ENCODE measurements at places on chromosomes 7 and 10.

GRCh38 chr10:96285331-96285752 lies 14.0 kb upstream of the BLNK start:
- no peak for DNase-seq

GRCh38 chr7:141362580-141363435 lies 188.4 kb upstream of the AGK start:
- DNase-seq = peak; percentile 52

DNA sequence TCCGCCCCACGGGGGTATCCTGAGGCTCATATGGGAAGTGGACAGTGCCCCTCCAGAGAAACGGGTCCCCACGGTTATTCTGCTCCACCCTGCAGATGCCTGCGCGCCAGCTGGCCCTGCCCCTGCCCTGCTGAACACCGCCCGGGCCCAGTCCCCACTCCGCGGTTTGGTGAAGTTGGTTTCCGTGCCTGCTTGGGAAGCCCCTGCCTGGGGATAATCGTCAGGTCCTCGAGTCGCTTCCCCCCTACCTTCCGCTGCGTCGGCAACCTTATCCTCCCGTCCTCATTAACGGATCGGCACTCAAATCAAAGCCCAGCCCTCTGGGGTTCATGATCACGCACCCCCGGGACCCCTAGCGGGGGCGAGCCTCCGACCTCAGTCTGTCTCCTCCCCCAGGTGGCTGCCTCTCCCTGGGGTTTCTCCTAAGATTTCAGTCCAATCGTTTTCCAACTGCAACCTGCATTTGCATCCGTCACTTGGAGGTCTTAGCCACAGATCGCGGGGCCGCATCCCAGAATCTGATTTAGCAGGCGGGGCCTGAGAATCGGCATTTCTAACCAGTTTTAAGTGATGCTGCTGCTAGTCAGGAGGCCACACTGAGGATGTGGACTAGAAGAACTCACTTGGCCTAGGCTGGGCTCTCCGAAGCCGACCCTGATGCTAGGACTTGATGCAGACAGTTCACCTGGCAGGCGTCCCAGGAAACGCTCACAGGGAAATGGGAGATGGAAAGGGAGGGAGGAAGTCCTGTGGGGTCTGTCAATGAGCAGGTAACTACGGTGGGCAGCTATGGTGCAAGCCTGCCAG lies 27.6 kb downstream of the WDR86 start:
- DNase-seq = no peak

- no peak for DNase-seq
Observed at GRCh38 chr10:73803680-73804286, 7.6 kb downstream of the NDST2 start.

- peak; percentile 15 for DNase-seq
Observed at GRCh38 chr7:19619122-19619521, 89.7 kb downstream of the POLR1F start.

- no peak for DNase-seq
Observed at GRCh38 chr7:29274146-29275017, 79.8 kb downstream of the CHN2 start.

GRCh38 chr10:52437205-52437646 lies 123.1 kb downstream of the DKK1 start:
- no peak for DNase-seq

GRCh38 chr10:68096913-68097516 lies 12.3 kb upstream of the MYPN start:
- DNase-seq = peak; percentile 82

DNA sequence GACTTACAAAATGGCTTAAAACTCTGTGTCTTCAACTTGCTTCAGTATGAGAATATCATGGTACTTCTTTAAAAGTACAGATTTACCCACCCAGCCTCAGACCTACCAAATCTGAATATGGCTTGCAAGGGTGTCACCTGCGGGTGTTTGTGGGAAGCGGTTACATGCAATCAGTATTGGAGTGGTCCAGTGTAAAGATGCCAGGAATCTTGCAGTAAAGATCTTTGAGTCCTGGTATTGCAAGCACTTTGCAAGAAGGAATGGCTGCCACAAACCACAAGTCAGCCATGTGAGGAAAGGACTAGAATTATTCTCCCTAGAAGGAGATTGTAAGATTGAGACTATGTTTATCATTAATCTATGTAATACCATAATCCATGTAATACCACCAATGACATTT lies 115.1 kb downstream of the PON1 start:
- no peak for DNase-seq

DNA sequence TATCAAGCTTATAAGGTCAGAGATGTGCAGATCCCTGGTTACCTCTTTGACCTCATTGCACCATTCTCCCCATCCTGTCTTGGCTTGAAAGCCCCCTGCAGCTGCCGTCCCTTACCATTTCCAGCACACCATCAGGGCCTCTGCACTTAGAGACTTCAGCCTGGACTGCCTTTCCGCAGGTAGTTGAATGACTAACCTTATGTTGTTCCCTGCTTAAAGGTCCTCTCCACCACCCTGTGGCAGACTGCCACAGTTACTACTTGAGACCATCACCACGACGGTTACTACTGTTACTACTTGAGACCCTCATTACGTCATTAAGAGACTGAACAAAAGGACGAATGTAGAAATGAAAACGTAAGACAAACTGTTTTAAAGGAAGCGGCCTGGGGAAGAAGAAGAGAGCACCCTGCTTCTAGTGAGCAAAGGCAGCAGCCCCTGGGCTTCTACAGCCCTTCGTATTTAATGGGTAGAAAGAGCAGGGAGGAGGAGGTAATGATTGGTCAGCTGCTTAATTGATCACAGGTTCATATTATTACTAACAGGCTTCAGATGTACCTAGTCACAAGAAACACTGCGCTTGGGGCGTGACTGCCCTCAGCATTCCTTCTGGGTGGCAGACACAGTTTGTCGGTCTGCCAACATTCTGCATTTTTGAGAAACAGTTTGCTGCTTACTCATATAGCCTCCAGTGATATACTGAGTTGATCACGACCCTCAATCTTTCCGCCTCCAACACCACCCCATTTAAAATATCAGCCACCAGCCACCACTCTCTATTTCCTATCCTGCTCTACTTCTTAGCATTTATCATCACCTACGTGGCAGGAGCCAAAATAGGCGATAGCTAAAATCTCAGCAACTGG lies 74.1 kb upstream of the PARD3 start:
- DNase-seq = no peak

- DNase-seq = no peak
Observed at GRCh38 chr10:65846949-65847348, 1078.9 kb upstream of the LRRTM3 start.

DNA sequence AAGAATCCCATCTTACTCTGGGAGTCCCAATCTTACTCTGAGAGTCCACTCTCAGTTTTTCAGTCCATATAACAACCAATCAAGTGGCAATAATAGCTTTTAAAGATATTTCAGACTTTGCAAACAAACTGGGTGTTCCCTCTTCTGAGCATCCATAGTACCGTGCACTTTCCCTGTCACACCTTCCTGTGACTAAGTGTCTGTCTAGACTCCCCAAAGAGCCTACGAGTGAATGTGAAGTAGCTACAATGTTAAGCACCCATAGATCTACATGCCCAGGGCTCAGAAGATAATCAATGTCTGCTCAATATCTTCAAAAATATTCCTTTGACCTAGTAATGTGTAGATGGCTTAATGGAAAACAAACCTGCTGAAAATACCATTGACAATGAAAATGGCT lies 95.6 kb upstream of the ASAH2 start:
- no peak for DNase-seq

GRCh38 chr10:102819054-102819453 lies 18.2 kb downstream of the CYP17A1 start:
- DNase-seq = no peak

- no peak for DNase-seq
Observed at GRCh38 chr7:19663816-19664462, 44.9 kb downstream of the POLR1F start.

- DNase-seq = no peak
Observed at GRCh38 chr7:112159351-112159750, 46.8 kb downstream of the DOCK4 start.

DNA sequence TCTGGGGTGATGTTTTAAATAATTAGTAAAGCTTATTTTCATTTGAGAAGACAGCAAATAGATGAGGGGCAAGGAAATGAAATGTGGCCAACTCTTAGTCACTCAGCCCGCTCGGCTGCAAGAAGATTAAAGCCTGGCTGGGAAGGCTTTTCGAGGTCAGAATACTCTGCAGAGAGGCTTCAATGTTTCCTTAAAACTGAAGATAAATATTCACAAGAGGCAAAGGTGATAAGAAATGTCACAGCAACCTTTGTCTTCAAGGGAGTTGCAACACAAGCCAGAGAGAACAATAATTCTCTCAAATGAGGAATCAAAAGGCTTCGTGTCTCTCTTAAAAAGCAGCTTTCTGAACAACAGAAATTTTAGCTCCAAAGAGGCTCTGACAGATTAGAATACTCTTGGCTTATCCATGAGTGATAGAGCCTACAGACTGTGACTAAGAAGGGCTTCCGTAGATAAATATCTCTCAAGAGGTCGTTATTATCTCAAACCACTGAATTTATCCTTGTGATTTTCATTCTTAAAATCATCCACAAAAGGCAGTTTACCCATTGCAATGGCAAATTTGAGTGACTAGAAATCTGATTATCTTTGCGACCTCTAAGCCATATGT lies 92.5 kb downstream of the KLF6 start:
- DNase-seq = no peak

- no peak for DNase-seq
Observed at GRCh38 chr10:72783410-72783833, 91.5 kb downstream of the MCU start.

- no peak for DNase-seq
Observed at GRCh38 chr7:130289478-130289877, 3.5 kb upstream of the CPA4 start.
